CD4-positive, alpha-beta T cell treated with Interleukin-2 at 100 ng/mL for 4 hours (primary cell): ENCODE measurements at places on chromosomes 4 and X.

DNA sequence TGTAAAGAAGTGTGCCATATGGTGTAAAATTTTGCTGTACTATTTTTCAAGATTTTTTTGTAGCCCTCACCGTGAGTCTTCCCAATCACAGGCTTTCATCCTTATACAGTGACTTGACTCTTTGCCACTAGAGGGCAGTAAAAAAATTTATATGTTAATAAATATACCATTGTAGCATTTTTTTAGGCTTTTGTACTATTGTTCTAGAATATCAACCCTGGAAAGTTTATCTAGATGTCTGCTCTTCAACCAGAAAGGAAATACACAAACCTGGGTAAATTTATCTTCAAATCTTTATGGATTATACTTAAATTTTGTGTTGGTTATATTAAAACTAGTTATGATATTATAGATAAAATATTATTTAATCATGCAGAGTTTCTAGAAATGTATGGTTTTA is 235.3 kb downstream of the TENM3 start:
- DNase-seq: peak; percentile 46

DNA sequence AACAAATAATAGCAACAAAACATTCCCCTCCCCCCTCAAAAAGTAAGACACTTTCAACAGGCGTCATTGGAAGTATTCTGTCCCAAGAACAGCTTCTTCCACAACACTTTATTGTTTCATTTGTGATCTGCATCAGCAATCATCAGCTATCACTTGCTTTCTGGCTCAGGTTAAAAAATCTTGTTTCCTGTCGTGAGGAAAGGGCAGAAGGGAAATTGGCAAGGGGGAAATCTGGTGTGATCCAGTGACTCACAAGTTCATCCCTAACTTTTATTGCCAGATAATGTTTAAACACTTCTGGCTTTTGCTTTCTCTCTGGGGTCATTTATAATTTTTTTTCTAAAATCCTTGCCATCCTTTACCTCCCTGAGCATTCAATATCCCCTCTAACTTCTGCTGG is 247.4 kb upstream of the GIMD1 start:
- DNase-seq: no peak

DNA sequence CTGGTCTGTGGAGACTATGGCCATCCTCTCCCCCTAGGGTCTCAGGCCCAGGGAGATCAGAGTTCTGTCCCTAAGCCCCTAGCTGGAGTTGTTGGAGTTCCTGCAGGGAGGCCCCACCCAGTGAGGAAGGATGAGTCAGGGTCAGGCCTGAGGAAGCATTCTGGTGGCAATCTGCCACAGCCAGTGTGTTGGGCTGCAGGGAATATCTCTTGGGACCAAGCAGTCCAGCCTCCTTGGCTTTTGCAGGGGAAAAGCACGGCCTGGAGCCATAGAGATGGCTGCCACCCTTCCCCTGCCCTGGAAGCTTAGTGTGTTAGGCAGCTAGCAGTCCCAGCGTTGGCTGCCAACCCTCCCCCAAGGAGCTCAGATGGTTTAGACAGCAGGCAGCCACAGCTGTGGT is 202.4 kb downstream of the RTL9 start:
- no peak for DNase-seq

DNA sequence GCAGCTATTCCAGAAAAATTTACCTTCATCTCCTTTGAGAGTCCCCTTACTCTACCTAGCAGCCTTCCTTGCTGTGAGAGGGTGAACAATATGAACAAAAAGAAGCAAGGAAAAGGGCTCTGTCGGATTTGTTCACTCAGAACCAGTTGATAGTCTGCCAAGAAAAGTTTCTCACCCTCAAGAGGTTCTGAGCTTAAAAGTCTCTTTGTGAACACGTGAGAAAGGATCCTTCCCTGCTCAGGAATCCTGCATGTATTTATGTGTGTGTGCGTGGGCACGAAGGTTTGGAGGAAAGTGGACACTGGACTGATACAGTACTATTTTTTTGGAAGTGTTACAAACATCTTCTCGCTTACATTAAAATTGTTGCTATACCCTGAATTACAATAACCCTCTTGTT is 178.6 kb upstream of the JADE1 start:
- no peak for DNase-seq

DNA sequence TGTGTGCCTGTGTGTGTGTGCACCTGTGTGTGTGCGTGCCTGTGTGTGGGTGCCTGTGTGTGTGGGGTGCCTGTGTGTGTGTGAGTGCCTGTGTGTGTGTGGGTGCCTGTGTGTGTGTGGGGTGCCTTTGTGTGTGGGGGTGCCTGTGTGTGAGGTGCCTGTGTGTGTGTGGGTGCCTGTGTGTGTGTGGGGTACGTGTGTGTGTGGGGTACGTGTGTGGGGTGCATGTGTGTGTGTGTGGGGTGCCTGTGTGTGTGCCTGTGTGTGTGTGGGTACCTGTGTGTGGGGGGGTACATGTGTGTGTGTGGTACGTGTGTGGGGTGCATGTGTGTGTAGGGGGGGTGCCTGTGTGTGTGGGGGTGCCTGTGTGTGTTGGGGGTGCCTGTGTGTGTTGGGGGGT is 73.4 kb upstream of the HGFAC start:
- no peak for DNase-seq

DNA sequence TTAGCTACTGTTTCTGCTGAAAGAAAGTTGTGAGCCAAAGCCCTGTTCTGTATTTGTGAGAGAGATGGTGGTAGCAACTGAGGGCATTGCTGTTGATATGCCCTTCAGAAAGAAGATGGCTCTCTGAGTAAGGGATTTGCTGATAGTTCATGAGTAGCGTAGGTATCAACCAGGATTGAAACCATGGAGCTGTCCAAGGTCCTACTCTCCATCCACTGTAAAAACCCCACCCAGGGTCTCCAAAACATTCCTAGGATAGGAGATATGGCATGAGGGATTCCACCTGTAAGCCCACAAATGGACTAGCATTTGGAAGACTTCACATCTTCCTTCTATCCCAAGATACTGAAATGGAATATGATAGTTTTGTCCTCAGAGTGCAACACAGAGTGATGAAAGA is 277.1 kb upstream of the PRKX start:
- DNase-seq: no peak

DNA sequence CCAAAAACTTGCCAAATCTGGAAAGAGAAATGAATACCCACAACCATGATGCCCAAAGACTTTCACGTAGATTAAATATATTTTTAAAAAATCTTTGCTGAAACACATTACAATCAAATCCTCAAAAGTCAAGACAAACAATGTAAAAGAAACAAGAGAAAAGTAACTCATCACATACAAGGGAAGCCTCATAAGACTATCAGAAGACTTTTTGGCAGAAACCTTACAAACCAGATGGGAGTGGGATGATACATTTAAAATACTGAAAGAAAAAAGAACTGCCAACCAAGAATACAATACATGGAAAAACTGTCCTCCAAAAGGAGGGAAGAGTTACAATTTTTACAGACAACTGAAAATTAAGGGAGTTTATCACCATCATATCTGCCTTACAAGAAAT is 319.0 kb upstream of the INTU start:
- DNase-seq: no peak

- DNase-seq: no peak
These were observed 92.3 kb downstream of the SPRY1 start for GRCh38 chr4:123488916-123489315.

DNA sequence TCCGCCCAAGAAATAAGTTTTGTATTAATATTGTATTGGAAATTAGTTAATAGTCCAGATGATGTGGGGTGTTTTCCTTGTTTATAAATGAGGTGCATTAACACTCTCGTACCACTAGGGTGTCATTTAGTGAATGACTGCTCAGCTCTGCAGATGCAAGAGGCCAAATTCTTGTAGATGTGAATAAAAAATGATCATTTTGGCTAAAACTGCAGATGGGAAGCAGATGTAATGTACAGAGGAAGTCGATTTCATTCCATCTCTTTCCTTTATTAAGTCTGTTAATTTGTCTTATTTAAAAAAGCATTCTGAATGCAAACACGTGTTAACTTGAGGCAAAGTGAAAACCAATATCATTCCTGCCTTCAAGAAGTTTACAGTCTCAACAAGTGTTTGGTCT is 108.1 kb downstream of the DHX15 start:
- DNase-seq: peak; percentile 9

DNA sequence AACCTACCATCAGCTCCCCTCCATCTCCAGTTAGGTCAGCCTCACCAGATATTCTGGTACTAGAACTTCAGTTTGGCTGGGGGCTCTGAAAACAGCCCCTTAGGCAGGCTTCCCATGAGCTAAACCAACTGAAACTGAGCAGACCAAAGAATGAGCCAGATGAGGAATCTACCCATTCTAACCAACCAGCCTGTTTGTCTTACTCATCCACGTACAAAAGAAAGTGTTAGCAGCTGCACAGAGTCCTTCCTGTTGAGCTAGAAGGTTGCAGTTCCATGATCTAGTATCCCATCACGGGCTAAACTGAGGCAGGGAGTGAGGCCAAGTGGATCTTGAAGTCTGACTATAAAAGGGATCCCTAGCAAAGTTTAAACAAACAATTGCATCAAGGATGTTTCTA is 17.5 kb downstream of the MAGEA9B start:
- DNase-seq: no peak

DNA sequence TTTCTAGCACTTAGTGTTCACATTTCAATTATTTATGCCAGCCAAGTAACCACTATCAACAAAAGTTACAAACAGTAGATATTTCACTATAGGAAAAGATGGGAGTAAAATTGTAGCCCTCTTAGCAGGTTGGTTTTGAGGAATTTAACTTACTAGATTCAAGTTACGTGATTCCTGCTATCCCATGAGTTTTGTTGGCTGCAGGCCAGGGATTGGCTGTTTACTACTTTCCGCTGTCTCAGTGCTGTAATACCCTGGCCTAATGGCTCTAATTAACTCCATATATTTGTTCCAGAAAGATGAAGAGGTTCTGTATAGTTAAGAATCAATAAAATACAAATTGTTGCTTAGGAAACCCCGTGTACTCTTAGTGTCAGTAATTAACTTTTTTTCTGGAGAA is 55.5 kb upstream of the MAGED1 start:
- no peak for DNase-seq

- DNase-seq: no peak
These were observed 12.6 kb downstream of the LRPAP1 start for GRCh38 chr4:3519468-3520264.

- no peak for DNase-seq
These were observed 305.7 kb downstream of the ARHGAP24 start for GRCh38 chr4:85780664-85781063.

DNA sequence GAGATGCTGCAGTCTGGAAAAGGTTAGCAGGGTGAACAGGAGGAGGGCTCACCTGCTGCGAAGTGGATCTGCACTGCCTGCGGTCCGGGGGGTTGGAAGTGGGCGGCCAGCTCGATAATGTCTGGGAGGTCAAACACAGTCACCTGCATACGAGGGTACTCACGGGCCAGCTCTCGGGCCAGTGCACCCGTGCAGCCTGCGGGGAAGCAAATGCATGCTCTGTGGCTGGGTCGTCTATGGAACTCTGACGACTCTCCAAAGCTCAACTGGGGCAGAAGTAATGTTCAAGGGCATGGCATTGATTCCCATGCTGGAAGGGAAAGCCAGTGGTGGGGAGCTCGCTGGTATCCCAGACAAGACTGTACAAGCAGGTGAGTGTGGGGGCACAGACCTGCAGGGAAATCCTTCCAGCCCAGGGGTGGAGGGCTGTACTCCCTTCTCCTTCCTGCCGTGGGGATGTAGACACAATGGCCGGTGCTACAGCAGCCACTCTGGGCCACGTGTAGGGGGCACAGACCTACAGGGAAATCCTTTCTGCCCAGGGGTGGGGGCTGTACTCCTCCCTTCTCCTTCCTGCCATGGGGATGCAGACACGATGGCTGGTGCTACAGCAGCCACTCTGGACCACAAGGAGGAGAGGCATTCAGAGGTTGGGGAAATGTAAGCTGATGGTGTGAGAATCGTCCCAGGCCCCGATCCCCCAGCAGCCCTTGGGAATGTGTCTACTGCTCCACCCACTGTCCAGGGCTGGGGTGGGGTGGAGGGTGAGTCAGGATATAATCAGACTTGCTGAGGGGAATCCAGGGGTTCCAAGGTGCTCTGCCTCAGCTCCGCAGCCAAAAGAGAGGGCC is 26.2 kb upstream of the SLC25A6 start:
- DNase-seq: no peak

DNA sequence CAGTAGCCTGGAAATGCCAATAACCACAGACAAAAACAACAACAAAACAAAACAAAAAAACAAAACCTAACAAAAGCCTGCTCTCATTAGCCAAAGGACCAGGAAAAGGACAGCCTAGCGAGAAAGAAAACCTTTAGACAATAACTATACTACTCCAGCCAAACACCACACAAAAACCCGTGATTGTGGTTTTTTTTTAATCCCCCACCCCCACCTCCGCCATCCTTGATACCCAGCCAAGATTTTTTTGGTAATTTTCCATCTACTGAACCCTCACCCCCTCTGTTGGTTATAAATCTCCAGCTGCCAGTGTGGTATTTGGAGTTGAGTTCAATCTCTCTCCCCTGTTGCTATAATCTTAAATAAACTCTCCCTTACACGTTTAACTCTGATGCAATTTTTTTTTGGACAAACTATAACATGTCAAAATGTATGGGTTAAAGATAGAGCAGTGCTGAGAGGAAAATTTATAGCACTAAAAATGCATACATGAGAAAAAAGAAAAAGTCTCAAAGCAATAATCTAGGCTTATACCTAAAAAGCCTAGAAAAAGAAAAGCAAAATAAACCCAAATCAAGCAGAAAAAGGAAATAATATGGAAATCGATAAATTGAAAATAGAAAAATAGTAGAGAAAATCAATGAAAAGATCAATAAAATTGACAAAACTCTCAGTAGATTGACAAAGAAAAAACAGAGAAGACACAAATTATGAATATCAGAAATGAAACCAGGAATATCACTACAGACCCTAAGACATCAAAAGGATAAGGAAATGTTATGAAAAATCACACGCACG is 83.7 kb downstream of the NAT8L start:
- DNase-seq: no peak

- DNase-seq: no peak
These were observed 7.0 kb upstream of the TRPC5OS start for GRCh38 chrX:111868726-111869638.

GRCh38 chr4:79408063-79408462 is at the start of gene GK2:
Gene GK2 (minus strand): TSS chr4:79408228. CDS start chr4:79408200, 28 bp downstream.
- DNase-seq: no peak

GRCh38 chr4:13548059-13548983 is 4.0 kb upstream of the NKX3-2 start:
- no peak for DNase-seq

DNA sequence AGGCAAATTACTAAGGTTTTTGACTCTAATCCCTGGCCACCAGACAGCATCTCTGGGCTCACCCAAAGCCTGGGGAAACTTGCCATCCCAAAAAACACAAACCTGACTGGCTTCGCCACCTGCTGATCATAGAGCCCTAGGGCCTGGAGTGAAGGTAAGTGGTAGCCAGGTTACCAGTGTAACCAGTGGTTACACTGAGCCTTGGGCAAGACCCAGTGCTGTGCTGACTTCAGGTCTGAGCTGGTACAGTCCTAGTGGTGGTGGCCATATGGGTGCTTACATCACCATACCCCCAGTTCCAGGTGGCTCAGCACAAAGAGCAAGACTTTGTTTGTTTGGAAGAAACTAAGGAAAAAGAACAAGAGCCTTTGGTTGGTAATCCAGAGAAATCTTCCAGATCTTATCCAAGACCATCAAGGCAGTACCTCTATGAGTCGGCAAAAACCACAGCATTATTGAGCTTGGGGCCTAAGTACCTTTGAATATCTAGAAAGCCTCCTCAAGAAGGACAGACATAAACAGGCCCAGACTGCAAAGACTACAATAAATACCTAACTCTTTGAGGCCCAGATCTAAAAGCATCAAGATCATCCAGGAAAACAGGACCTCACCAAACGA is 13.7 kb downstream of the MED14 start:
- DNase-seq: no peak
